ENCODE measurements at places on chromosomes 3 and 15.

DNA sequence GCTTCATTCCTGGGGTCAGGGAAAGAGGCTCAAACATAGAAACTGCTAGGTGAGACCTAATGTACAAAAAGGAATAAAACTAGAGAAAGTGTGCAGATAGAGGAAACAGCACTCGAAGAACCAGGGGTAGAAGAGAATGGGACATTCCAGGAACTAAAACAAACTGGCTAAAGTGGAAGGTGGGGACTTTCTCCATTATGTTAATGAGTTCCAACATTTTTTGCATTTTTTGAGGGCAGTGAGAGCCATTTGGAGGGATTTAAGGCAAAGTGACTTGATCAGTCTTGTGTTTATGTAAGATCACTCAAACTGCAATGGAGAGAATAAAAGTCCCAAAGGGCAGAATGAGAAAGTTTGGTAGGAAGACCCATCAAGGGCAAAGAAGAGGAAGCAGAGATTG is 20.6 kb upstream of the SLC4A7 start:
- DNase-seq, result no peak

DNA sequence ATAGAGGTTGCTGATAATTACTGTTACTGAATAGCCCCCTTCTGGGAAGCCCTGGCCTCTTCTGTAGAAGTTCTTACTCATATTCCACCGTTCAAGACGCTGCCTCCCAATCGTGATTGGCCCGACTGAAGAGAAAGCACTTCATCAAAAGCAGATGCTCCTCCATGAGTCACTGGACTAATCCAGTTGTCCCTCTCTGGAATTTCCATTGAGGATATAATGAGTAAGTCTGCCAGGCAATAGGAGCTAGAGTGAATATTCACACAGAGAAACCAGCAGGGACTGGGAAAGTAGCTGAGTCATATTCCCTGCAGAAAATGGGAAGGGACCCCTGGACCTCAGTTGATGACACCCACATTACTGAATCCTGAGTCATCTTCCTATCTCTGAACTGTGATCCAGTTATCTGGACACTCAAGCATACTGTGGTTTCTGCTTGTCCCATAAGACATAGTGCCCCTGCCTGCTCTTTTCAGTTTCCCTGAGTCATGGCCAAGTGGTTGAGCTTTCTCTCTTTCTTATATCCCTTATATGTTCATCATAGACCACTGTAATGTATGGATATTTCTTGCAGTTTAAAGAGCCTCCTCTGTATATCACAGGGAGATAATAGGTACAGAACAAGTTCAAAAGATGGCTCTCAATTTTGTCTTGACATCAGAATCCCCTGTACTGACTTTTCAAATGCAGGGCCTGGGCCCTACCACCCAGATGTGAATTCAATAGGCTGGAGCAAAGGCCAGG is 151.2 kb upstream of the CDIN1 start:
- no peak for DNase-seq

- DNase-seq, result no peak
These were observed 42.7 kb downstream of the RASGRF1 start for GRCh38 chr15:79047676-79048439.

- DNase-seq, result no peak
These were observed 126.3 kb upstream of the TMEM108 start for GRCh38 chr3:132911741-132912415.

DNA sequence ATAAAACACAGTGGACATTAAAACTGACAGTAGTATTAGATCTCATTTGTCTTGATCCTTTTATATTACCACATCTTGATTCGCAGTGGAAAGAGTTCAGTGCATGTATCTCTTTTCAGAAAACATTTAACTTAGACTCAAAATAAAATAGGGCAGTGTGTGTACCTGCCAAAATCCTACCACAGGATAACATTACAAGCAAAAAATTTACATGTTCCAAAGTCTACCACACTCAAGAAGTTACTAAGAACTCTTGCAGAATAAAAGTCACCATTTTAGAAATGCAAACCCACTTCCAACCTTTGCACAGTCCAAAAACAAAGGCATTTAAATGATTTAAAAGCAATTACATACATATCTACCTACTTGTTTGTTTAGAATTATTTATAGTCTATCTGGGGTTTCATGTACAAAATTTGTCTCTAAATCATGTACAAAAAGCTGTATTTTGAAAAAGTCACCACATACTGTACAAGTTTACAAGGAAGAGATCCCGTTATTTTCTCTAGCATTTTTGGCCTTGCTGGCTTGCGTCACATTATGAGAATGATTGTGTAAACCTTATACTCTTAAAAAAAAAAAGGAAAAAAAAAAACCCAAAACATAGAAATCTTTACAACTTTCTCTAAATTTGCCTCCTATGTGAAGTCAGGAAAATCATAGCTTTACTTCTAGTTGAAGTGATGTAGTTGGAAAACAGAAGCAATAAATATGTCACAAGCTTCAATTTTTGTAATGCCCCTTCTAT is 153.8 kb downstream of the ADAM10 start:
- no peak for DNase-seq

DNA sequence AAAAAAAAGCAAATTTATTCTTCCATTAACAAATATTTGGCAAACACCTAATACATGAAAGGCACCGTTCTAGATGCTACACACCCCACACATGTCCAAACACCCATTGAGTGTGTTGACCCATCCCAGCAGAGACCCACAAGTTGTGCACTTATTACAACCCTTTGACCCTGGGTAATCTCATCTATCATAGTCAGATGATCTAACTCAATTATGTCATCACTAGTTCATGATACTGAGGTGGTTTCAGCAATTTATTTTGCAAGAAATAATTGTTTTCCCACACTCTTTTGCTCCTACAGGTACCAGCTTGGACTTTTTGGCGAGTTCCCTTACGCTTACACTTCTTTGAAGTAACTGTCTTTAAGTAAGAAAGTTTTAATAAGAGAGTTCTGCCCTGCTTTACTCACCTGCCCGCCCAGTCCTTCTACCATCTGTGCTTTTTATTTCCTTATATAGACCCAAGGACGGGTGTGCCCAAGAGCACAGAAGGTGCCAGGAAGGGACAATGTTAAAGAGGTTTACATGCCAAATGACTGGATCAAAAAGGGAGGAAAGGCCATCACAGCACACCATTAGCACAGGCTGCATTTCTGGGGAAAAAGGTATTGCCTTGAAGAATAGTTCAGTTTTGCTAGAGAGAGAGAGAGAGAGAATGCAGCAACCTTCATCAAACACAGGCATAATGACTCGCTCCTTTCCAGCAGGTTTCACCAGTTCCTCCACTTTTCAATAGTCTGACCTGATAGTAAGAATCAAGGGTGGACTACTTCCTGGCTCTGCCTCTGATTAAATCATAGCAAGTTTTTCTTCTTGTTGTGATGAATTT is 54.5 kb upstream of the ATP11B start:
- DNase-seq, result no peak

DNA sequence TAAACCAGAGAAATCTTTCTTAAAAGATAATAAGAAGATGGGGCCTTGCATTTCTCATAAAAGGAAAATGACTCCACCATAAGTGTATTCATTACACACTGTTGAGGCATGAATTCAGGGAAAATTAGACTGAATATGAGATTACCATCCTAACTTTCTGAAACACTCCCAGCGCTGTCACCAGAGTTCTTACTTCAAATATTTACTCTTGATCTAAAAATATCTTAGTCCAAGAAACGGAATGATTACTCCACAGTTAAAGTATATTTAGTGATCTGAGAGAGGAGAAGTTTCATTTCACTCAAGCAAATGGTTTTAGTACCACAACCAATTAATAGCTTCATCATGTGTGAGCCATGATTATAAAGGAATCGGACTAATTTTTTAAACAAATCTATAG is 300.3 kb downstream of the ZBTB20 start:
- no peak for DNase-seq

GRCh38 chr3:47098910-47099309 is 65.0 kb downstream of the SETD2 start:
- DNase-seq, result no peak

Data from NCI-H1105 (cell line).